PC-3 (cell line): ENCODE measurements at places on chromosomes 6 and 20.

GRCh38 chr6:139475646-139476045, 101.2 kb upstream of the CITED2 start:
- DNase-seq: no peak

GRCh38 chr6:41189967-41190366, 11.0 kb downstream of the TREML2 start:
- DNase-seq: no peak

GRCh38 chr6:89985751-89986493, 91.7 kb downstream of the GJA10 start:
- DNase-seq: no peak

DNA sequence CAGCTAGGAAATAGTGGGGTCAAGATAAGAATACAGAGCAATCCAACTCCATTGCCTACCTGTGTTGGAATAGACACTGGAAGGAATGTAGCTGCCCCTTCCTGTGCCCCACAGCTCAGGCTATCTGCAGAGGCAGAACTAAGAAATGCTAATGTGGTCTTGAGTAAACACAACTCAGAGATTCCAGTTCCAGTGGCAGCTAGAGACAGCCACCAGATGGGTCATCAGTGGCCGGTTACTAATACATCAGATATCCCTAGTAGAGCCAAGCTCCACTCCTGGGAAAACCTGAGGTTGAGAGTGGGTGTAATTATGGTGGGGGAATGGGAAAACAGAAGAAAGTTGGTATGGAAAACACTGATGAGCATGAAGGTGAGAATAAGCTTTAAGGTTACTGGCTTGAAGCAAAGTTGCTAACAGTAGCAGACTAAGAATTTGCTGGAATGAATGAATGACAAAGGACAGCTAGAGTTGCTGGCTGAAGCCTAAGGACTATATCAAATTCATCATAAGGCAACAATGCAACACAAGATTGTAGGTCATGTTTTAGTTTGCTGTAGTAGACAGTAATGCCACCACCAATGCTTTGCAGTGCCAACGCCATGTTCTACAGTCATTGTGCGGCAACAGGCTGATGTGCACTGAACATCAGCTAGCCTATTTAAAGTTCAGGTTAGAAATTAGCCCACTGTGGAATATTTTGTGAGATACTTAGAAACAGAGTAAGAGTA, 28.3 kb upstream of the FAM83C start:
- DNase-seq: peak; percentile 91

DNA sequence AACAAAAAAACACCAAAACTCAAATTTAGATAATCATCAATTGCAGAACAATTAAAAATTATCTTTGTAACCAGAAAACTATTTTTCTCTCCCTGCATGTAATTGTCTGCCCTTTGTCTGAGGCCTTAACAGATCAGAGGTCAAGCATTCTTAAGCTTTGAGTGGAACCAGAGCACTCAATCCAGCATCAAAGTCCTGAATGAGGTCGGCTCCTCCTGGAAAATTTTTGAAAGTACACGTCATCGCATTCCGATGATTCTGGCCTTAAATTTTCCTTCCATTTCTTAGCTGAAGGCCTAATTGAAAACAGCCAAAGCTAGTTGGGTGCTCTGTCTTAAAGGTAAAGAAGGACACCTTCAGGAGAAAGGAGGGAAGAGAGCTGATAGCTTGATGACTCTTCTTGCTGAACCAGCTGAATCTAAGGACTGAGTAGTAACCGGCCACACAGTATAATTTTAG, 510.2 kb upstream of the SULF2 start:
- peak; percentile 98 for DNase-seq

GRCh38 chr6:47677381-47678100, 20.8 kb upstream of the ADGRF4 start:
- no peak for DNase-seq

- no peak for DNase-seq
These were observed 8.9 kb upstream of the SNAP91 start for GRCh38 chr6:83717809-83718208.

DNA sequence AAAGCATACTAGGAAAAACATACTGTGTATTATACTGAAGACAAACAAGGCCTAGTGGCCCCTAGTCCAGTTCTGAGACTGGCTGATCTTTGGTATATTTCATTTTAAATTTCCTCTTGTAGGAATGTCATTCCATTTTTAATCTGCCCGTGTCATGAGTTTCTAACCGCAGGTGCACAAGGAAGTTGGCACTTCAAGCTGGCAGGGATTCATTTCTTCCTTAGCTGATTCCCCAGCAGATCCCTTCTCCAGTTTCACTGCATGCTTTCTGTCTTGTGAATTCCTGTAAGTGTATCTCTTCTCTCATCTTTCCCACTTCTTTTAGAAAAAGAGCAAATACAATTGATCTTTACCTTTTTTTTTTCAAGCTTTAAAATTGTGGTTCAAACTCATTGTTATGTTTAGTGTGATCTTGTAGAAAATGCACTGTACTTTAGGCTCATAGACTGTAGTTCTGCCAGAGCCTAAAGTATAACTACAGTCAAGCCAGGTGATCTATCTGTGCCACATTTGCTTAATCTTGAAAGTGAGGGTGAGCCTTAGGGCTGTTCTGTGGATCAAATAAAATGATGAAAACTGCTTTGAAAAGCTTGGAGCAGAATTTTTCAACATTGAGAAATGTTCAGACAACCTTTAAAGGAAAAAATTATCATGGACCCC, 37.0 kb downstream of the RNF217 start:
- peak; percentile 53 for DNase-seq

DNA sequence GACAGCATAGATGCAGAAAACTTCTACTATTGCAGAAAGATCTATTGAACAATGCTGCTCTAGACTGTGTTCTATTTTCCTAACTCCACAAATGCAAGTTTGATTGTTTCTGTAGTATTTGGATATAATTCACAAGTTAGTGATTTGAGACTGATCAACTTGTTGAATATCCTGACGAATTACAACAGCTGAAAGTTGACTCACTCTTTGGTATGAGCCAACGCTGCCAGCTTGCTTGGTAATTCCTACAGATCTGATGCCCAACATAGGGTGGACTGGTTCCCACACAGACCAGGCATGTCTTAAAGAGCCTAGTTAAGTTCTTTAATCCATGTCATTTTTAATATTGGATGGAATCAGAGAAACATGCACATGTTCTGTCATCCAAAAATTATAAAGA, 231.0 kb upstream of the RAB32 start:
- DNase-seq: no peak

- peak; percentile 51 for DNase-seq
These were observed 22.0 kb downstream of the FIG4 start for GRCh38 chr6:109713097-109713496.
